ENCODE measurements at places on chromosomes 16 and 17. TPM values are rescaled to one million over a fixed set of nuclear protein-coding genes. Genes with fewer than 3 reads are reported as not detected.

DNA sequence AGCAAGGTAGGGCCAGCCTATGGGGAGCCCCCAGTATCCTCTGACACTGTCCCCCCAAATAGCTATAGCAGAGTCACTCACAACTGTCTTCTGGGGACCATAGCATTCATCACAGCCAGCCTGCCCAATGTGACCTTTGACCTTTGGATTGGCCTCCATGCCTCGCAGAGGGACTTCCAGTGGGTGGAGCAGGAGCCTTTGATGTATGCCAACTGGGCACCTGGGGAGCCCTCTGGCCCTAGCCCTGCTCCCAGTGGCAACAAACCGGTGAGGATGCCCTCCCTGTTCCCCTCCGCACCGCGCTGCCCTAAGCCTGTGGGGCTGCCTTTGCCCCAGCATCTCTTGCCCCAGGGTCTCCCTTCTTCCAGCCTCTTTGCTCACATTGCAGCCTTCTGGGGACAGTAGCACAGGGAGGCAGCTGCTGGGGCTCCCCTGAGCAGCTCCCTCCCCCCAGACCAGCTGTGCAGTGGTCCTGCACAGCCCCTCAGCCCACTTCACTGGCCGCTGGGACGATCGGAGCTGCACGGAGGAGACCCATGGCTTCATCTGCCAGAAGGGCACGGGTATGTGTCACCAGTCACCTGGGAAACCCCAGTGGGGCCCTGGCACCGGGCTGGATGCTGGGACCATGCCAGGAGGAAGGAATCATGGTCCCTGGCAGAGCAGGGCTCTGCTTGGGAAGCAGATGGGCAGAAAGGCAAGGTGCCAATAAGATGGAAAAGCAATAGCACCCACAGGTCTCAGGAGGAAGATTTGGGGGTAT, 61.1 kb downstream of the MRC2 start:
- no peak for DNase-seq

- no peak for DNase-seq
These were observed 6.7 kb upstream of the CAPN15 start for GRCh38 chr16:520847-521246.

CES5A gene
- not detected for total RNA-seq

CACNG1 gene
- total RNA-seq: not detected

TBC1D3I gene
- not detected for total RNA-seq

NEURL4 gene
- 14.7 TPM for total RNA-seq
